ENCODE measurements at places on chromosomes 7 and 10.

DNA sequence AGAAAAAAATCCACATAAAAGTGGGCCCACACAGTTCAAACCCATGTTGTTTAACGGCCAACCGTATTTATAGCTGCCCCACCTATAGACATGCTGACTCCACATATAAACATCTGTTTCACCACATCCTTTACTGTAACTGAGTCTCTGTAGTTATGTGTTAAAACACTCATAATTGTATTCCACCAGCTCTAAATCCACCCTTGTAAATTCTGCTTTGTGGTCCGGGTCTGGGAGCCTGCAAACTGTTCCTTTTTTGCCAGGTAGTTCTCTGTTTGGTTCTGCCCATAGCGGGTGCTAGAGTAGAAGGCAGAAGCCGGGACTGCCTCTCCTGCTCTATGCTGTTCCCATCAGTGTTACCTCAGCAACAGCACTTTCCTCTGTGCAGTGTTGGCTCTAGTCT, 20.2 kb upstream of the FHIP2A start:
- DNase-seq: peak; percentile 5

DNA sequence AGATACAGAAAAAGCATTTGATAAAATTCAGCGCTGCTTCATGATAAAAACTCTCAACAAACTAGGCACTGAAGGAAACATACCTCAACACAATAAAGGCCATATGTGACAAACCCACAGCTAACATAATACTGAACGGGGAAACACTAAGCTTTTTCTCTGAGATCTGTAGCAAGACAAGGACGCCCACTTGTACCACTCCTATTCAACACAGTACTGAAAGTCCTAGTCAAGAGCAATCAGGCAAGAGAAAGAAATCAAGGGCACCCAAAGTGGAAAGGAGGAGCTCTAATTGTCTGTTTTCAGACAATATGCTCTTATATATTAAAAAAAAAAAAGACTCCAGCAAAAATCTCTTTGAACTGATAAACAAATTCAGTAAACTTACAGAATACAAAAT, 13.3 kb downstream of the DIP2C start:
- no peak for DNase-seq

DNA sequence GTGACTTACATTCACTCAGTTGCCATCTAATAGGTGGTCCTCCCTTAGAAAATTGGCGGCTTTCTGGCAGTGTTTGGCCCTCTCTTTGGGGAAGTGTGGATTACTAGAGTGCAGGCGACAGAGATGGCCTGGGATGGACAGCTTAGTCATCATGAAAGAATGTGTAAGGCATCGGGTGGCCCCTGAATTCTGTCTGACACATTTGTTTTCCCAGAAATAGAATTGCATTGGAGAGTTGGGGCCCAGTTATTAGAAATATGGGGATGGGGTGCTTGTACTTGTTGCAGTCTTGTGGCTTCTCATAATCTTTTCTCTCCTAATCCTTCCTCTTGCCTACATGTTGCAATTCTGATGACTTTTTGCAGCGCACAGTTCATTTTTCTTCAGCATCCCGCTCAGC, 13.8 kb downstream of the TCF7L2 start:
- no peak for DNase-seq

DNA sequence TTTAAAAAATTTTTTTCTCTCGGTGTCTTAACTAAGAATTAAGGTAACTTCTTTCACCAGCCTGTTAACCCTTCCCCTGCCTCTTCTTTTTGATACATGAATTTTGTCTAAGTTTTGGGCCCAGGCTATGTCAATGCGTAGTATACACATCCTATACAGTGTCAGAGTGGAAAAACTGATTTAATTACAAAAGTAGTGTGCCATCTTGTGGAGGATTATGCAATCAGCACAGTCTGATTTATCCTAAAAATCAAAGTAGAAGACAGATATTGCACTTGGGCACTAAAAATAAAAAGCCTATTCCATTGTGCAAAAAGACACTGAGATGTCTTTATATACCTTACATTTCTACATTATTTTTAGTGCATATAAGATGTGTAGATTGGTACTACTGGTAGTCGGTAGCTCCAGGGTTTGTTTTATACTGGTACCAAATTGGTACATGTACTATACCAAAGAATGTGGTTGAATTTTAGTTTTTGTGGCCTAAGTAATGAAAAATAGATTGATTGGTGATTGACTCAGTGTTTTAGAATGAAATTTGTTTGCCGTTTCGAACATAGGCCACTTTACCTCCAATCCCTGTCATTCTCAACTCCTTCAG, 96.6 kb downstream of the MKLN1 start:
- DNase-seq: peak; percentile 28

GRCh38 chr7:108484137-108484536, 27.9 kb upstream of the NRCAM start:
- no peak for DNase-seq

DNA sequence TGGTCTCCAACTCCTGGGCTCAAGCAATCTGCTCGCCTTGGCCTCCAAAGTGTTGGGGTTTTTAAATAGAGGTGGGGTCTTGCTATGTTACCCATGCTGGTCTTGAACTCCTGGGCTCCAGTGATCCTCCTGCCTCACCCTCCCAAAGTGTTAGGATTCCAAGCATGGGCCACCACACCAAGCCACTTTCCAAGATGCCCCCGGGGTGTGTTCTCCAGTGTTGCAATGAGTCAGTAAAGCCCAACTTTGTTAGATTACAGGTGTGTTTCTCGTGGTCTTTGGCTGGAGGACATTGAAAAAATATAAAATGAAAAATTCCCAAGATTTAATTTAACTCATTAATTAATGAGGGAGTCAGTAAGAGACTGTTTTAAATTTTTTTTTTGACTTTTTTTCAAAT, 29.2 kb downstream of the TACR2 start:
- no peak for DNase-seq

GRCh38 chr7:50564640-50565558, at the start of gene DDC:
Gene DDC (minus strand): TSS chr7:50565405. CDS start chr7:50544085, 21,320 bp downstream.
- no peak for DNase-seq

DNA sequence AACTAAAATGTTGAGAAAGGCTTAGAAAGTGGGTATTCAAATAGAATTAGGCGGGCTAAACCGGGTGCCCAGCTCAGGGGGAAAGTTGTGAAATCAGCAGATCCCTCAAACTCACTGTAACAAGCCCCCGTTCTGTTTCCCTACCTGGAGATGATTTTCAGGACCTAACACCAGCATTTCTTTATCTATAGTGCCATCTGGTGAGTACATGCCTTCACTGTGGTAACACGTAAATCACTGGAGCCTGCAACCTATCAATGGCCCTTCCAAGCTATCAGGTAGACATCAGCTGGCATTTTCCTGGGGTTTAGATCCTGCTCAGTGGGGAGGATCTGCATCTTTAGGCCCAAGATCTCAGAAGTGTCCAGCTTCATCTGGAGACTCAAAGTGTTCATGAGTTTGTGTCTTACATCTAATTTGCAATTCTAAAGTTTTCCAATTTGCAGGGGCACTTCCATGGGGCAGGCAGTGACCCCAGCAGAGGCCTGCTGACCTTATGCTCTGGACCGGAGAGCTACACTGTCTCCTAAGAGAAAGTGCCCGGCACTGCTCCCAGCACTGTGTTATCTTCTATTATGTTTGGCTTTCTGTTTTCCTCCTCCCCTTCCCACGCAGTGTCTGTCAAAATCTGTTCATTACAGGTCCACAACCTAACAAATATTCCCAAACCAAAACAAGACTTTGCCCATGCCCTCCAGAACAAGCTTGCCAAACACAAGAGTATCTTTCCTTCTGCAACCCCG, 132.5 kb downstream of the LSM5 start:
- no peak for DNase-seq

DNA sequence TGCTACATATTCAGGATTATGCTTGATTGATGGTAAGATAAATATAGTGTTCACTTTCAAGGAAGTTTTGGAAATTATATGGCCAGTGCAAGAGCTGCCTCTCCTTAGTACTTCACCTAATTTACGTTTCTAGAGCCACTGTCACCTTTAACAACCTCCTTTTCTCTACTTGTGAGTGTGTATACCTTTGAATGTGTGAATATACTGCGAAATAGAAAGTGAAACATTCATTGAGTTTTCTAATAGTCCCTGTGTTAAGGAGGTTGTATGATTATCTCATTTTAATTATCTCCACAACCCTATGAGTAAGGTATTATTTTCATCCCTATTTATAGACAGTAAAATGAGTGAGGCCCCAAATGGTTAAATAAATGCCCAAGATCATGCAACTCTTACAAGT, 1050.5 kb downstream of the XPNPEP1 start:
- DNase-seq: no peak

GRCh38 chr7:81339946-81340345, 421.1 kb upstream of the SEMA3C start:
- no peak for DNase-seq

GRCh38 chr7:78198756-78199155, 400.2 kb downstream of the PHTF2 start:
- no peak for DNase-seq

DNA sequence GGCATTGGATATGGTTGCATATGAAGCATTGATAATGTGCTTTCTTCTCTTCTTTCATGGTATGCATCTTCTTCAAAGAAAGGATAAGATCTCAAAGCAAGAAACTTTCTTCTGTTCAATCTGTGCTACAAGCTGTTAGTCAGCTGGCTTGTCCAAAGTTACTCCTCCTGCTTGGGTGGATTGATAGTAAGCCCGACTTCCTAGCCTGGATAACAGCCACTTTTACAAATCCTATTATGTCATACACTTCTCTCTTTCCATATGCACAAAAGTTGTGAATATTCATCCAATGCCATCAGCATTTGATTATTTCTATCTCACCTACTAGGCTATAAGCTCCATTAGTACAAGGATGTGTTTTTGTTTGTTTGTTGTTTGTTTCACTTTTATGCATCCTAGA, 891.0 kb upstream of the SORCS1 start:
- DNase-seq: no peak

- DNase-seq: peak; percentile 61
These were observed 77.9 kb downstream of the KIAA1549 start for GRCh38 chr7:138903186-138903820.

DNA sequence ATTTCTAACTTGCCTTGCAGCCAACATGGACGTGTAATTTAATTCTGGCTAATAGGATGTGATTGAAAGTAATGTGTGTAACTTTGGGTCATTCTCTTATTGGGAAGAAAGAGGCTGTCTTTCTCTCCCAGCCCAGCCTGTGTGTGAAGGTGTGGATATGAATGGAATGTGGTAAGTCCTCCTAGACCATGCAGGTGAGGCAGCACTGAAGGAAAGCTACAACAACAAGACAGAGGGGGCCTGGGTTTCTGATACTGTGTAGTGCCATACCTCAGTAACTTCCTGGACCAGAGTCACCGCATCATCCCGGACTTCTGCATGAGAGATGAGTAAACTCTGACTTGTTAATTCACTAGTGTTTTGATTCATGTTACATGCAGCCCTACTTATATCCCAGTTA, 237.0 kb downstream of the EXOC4 start:
- no peak for DNase-seq

GRCh38 chr7:28191751-28192150, 11.2 kb upstream of the JAZF1 start:
- DNase-seq: no peak

DNA sequence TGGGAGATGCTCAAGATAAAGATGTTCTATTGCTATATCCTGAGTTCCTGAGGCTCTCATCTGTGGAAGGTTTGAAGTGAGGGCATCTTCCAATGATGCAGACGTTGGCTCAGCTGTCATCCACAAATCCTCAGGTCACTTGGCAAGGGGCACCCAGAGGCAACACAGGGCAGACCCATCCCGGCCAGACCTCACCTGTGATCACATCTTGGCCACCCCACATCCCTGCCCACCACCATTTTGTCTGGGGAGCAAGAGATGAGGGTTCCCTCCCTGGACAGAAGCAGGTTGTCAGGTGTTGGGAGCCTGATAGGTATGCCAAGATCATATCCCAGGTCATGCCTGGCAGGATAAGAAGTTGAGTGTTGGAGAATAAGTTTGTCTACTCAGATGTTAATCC, 918.2 kb upstream of the ZNF722 start:
- no peak for DNase-seq

GRCh38 chr10:69632516-69633199, 2.6 kb downstream of the FAM241B start:
- DNase-seq: no peak

- DNase-seq: no peak
These were observed 120.7 kb upstream of the CTBP2 start for GRCh38 chr10:125281091-125281490.

GRCh38 chr7:7051206-7051877, 131.0 kb upstream of the C1GALT1 start:
- DNase-seq: no peak

GRCh38 chr7:86469680-86470295, 173.9 kb upstream of the GRM3 start:
- no peak for DNase-seq

DNA sequence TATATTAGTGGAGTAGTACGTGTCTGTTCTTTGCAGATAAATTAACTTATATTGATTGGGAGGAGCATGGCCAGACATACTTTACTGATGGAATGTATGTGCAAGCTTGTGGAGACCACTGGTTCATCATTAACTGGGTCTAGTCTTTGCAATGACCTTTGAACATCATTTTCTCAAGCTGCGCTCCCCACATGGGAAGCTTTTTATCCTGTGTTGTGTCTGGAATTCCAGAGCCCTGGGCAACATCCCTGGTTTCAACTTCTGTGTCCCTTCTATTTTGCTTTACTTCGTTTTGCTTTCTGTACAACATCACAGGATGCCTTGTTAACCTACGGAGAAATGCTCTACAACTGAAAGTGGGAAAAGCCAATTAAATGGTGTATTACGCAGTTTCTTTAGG, 38.3 kb downstream of the MACROH2A2 start:
- no peak for DNase-seq

GRCh38 chr7:146146831-146147486, 30.4 kb downstream of the CNTNAP2 start:
- DNase-seq: no peak

- DNase-seq: no peak
These were observed 116.3 kb upstream of the RET start for GRCh38 chr10:42960491-42960990.

GRCh38 chr10:102814453-102814871, 22.8 kb downstream of the CYP17A1 start:
- no peak for DNase-seq

DNA sequence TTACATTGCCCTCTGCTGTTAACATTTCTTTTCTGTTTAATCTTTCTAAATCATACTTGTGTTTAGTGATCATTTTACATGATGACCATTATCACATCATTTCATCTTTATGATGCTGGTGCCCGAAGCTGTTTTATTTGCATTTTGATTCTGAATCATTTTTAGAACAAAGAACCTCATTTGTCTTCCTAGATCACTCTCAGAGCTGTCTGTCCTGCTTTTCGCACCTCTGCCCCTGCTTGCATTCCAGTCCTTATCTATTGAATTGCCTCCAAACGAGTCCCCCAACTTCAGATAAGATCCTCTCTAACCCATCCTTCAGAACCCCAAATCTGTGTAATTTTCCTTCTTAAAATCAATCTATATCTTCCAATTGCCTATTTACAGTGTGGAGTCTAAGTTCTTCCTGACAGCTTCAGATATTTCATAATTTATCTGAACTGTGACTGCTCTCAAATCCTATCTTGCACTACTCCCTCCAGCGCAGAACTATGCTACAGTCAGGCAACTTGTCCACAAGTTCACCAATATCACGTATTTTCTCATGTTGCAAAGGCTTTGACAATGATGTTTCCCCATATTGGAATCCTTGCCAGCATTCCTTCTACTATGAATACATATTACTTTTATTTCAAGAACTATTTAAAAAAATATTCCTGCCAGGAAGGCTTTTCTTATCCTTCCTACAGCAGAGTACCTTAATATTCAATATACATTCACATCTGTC, 346.5 kb upstream of the CACNA2D1 start:
- DNase-seq: no peak

GRCh38 chr7:138918756-138919155, 62.4 kb downstream of the KIAA1549 start:
- no peak for DNase-seq

- no peak for DNase-seq
These were observed 132.6 kb downstream of the MAPK8 start for GRCh38 chr10:48439031-48439430.
